Kidney tubule cell (primary cell): ENCODE measurements at places on chromosomes 3 and 15.

GRCh38 chr3:3065876-3066275 is 44.3 kb downstream of the IL5RA start:
- DNase-seq: peak; percentile 51

- no peak for DNase-seq
Measured at GRCh38 chr3:194294199-194294894, 56.8 kb downstream of the CPN2 start.

- DNase-seq: no peak
Measured at GRCh38 chr3:9201266-9201665, 48.2 kb downstream of the SRGAP3 start.

DNA sequence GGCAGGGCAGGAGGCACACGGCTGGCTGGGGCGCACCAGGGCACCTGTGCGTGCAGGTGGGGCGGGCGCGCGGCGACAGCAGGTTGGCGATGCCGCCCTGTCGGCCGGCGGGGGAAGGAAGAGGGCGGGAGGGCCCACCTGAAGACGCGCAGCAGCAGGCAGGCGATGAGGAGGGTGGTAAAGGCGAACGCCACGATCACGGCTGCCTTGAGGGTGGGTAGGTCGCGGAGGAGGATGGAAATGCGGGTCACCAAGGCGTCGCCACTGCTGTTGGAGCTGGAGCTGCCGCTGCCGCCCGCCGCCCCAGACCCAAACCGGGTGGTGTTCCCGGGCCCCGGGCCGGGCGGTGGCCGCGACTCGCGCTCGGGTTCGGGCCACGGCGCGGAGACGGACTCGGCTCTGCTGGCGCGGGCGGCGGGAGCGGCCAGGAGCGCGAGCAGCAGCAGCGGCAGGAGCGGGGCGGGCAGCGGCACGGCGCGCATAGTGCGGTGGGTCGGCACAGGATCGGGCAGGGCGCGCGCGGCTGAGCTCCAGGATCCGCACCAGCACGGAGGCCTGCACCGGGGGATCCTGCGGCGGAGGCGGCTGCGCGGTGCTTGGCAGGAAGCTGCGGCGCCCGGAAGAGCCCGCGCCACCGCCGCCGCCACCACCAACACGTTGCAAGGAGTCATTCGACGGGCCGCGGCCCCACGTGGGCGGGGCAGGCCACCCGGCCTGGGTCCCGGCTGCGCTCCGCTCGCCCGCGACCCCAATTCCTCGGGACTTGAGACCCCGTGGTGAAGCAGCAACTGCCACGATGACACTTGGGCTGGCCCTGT is at the start of gene FAM174B:
Gene FAM174B, minus strand, starts transcription at position 598 of the 818 bp plus-strand sequence.
- DNase-seq: peak; percentile 69

DNA sequence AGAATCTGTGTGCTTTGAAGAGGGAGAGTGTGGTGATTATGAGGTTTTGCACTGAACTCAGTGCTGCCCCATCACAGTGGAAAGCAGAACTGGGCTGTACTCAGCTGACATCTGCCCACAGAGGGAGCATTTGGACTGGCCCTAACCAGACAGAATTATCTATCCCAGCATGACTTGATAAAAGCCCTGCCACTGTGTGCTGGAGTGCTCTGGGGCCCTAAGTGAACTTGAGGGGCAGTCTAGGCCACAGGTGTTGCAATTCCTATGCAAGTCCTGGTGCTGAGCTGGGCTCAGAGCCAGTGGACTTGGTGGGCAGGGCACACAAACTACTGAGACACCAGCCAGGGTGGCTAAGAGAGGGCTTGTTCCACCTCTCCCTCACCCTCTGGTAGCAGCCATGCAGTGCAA is 269.2 kb upstream of the CTNNB1 start:
- DNase-seq: no peak

DNA sequence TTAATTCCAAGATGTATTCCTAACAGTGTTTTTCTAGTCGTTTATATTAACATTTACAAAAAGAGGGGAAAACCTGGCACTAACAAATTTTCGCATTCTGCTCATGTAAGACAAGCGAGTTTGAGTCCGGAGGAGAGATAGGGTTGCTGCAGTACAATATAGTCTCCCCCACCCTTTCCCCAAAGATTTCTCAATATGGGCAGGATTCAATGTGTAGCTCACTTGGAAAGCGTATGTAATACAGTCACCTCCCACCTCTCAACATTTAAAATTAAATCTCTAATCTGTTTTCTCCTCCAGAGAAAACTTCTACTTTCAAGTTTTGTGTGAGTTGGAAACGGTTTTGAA is 57.9 kb downstream of the CMSS1 start:
- DNase-seq: peak; percentile 52

GRCh38 chr15:35690698-35691116 is 144.7 kb upstream of the DPH6 start:
- DNase-seq: peak; percentile 26

GRCh38 chr3:28989646-28990089 is 291.2 kb upstream of the RBMS3 start:
- no peak for DNase-seq

- no peak for DNase-seq
Measured at GRCh38 chr15:78263351-78263781, 996 bp upstream of the DNAJA4 start.

DNA sequence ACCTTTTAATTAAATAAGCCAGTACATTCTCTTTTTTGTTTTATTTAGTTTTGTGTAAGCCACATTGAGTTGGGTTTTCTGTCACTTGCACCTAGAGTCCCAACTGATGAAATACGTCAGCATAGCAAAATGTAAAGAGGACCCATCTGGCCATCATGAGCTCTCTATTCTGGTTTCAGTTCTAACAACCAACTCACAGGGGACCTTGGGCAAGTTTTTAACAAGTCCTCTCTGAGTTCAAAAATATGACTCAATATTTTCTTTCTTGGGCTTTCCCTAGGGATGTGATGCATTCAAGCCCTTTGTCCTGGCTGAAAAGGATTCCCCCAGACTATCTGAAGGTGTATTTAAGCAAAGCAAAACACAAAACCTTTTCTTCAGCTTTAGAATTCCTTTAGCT is 32.9 kb downstream of the PLCH1 start:
- no peak for DNase-seq

DNA sequence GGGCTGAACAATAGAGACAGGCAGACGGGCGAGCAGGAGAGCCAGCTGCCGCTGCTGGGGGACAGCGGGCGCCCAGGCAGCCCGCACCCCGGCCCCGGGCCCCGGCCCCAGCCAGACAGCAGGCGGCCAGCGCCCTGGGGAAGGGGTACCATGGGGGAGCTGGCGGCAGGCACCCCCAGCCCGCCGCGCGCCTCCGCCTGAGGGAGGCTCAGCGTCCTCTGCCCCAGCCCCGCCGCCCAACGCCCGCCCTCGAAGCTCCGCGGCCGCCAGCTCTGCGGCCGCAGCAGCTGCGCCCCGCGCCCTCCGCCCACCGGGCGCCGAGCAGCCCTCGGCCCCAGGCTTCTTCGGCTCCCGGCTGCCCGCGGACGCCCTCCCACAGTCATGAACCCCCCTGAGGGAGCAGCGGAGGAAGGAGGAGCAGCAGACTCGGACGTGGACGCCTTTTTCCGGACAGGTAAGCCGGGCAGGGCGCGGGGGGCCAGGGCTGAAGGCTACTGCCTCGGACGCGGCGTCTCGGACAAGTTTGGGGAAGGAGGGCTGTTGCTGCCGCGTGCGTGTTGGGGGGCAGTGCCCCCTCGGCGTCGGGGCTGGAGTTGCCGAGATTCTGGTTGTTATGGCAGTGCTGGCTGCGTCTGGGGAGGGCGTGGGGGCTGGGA is 41.6 kb upstream of the ROPN1 start:
- DNase-seq: peak; percentile 23

DNA sequence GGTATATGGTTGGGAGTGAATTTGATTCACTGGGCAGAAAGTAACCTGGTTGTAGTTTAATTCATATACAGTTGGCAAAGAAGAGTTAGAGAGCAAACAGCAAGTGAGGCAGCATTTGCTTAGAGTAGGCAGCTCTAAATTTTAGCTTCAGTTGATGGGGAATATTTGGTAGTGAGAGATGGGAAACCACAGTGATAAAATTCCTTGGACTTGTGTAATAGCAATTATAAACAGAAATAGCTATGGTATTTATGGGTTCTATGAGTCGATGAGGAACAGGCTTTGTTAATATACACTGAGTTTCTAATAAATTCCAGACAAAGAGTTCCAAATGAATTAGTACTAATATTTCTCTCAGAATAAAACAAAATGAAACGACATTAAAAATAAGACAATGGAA is 894.0 kb downstream of the ROBO2 start:
- peak; percentile 5 for DNase-seq

GRCh38 chr3:156519758-156520162 is 35.2 kb downstream of the SSR3 start:
- DNase-seq: peak; percentile 86

- peak; percentile 36 for DNase-seq
Measured at GRCh38 chr15:53586799-53587198, 172.7 kb downstream of the WDR72 start.

- DNase-seq: peak; percentile 8
Measured at GRCh38 chr3:55622733-55623132, 135.6 kb upstream of the WNT5A start.

DNA sequence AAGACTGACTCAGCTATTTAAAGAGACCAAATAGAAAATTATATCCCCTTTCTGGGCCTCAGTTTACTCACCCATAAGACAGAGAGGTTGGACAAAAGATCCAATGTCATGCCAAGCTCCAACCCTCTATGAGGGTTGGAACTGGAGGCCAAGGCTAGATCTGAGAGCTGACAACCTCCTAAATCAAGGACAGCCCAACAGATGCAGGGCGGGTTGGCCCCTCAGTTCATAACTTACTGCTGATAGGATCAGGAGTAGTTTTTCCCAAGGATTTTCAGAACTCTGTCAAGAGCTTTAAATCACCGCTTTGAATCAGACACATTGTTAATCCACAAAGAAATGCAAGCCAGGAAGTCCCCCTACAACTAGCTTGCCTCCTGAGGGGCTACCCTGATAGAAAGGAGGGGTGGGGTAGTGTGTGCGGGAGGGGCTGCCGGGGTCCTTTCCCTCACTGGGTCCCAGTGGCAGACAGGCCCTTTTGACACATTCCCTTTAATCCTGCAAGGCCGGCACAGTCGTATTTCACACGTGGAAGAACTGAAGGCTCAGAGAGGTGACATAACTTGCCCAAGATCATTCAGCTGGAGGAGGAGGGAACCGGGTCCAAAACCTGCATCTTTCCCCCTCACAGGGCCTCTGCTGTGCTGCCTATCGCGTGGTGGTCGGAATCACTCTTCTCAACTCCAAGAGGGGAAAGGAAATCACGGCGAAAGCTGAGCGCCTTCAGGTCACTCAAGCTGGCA is 21.4 kb downstream of the BMF start:
- no peak for DNase-seq

- DNase-seq: no peak
Measured at GRCh38 chr3:11724615-11725339, 81.1 kb upstream of the VGLL4 start.

- no peak for DNase-seq
Measured at GRCh38 chr3:72275331-72275751, 490.4 kb upstream of the PROK2 start.

- no peak for DNase-seq
Measured at GRCh38 chr3:20573175-20573574, 387.2 kb upstream of the SGO1 start.

DNA sequence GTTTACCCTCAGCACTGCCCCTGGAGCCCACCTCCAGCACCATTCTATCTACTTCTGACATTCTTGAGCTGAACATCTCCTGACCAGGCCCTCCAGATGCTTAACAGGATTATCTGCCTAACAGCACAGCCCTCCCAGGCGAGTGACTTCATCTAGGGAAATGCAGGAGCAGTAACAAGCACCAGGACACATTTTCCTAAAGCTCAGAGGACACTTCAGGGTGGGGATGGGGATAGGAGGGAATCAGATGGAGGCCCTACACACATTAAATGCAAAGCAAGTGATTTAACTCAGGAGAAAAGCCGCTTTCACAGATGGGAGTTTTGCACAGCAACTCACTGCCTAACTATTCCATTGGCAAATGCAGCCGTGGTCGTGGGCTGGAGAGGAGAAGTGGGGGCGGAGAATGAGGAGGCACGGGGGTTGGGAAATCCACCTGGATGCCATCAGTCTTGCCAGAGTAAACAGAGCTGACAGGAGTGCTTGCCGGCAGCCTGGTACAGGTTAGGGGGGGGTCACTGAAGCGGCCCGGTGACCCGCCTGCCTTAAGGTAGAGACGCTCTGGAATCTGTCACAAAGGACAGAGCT is 21.3 kb upstream of the BNC1 start:
- peak; percentile 72 for DNase-seq

DNA sequence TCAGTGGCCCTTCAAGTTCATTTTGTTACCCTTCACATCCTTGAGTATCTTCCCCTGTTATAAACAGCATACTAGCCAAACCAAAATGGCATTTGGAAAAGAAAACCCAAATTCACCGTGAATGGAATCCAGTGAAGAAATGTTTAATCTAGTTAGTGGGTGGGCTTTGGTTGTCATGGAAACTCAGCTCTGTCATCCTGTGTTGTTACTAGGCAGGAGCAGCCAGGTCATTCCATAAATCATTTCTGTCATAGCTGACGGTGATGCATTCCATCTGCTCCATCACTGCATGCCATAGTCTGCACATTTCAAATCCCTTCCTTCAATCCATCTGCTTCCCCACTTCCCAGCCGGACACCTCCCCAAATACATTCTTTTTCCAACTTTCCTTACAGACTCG is 140.4 kb upstream of the CGNL1 start:
- peak; percentile 83 for DNase-seq

- DNase-seq: no peak
Measured at GRCh38 chr3:132382267-132382666, 35.0 kb upstream of the DNAJC13 start.

DNA sequence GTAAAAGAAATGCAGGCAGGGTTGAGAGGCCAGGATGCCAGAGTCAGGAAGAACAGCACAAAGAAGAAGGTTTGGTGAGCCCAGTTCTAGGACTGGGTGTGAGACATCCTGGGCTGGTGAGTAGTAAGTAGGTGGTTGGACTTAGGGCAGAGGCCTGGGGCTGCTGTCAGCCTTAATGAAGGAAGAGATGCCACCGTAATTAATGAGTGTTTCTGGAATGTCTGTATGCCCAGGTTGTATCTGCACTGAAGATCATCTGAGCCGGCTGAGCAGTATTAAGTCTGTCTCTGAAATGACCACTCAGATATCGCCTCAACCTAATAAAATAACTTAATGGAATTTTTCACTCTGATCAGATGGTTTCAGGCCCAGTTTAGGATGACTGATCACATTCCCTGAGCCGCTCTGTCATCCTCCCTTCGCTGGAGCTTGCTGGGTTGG is 532.9 kb upstream of the IL12A start:
- DNase-seq: peak; percentile 52

DNA sequence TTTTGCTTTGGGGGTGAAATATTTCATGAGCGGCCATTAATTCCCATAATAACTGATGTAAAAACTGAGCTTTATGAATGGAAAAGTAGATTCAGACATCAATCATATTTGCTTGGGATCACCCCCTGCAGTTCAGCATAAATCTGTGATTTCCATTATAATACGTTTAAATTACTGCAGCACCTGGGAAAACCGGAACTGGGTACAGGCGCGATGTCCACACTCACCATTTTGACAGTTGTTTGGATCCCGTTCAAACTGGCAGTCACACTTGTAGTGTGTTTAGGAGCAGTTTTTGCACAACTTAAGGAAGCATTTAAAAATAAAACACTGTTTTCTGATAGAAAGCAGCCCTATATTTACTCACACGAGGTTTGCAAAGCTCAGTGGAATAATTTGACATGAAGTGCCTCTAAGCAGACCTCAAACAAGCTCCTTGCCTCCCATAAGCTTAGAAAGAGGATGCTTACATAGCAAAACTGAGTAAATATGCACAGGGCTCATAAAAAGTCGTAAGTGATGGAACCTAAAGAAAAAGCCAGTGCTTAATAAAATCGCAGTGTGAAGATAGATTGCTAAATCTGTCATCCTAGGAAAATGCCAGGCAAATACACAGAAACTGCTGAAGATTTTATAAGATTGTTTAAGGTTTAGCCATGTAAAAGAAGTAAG is 377.6 kb downstream of the PTPRG start:
- no peak for DNase-seq

- peak; percentile 33 for DNase-seq
Measured at GRCh38 chr3:5133239-5134018, 11.3 kb downstream of the ARL8B start.
